ENCODE measurements at places on chromosomes 11 and 22.

GRCh38 chr11:20204681-20205080 lies 44.4 kb upstream of the DBX1 start:
- DNase-seq = no peak

DNA sequence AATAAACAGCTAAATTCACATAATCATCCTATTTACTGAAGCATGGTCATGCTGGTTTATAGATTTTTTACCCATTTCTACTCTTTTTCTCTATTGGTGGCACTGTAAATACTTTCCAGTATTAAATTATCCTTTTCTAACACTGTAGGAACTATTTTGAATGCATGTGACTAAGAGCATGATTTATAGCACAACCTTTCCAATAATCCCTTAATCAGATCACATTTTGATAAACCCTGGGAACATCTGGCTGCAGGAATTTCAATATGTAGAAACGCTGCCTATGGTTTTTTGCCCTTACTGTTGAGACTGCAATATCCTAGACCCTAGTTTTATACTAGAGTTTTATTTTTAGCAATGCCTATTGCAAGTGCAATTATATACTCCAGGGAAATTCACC lies 10.7 kb downstream of the RAG1 start:
- DNase-seq = no peak

- DNase-seq = no peak
Observed at GRCh38 chr11:130171534-130171933, 12.0 kb downstream of the ST14 start.

DNA sequence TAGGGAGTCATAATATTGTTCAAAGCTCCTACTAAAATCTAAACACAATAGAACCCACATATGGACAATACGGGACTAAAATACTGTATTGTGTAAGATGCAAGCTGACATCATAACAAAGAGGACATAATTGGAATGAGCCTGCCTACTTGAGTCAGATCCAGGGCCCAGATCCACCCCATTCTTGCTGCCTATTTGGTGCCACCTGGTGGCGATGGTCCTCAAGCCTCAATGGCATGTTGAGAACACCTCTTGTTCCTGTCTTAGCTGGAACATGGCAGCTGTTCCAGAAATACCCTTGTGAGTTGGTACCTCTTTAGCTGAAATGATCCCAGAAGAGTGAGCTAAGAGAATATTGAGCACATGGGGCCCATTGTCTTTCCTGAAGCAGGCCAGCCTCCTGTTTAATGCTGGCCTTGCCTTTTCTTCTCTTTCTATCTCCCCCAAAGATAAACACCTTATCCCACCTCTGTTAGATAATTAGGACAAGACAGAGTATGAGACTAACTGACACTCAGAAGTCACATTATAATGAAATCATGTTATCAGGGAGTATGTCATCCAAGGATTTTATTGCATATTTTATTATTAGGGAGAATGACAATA lies 680.9 kb upstream of the ANO5 start:
- peak; percentile 23 for DNase-seq

DNA sequence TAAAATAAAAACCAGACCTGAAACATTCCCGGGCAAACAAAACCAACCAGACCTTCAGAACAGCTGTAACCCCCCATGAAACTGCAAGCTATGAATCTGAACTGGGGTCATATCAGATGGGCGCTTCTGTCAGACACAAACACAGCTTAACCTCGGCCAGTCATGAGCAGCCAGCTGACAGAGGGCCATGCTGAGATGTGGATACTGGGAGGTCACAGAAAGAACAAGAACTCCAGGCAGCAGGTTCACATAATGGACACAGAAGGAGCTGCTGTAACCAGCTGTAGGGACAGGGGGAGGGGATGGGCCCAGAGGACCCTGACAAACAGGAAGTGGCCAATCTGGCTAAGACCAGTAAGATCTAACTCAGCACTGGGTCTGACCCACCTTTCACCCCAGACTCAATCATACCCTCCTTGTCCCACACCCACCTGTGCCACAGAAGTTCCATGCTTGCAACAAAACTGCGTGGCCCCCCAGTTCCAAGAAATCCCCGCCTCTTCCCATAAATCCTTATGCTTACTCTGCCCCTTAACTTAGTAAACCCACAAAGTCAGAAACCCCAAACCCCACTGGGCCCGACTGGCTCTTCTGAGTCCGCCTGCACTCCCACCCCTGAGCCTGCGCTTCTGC lies 4.0 kb downstream of the APOL4 start:
- DNase-seq = no peak

DNA sequence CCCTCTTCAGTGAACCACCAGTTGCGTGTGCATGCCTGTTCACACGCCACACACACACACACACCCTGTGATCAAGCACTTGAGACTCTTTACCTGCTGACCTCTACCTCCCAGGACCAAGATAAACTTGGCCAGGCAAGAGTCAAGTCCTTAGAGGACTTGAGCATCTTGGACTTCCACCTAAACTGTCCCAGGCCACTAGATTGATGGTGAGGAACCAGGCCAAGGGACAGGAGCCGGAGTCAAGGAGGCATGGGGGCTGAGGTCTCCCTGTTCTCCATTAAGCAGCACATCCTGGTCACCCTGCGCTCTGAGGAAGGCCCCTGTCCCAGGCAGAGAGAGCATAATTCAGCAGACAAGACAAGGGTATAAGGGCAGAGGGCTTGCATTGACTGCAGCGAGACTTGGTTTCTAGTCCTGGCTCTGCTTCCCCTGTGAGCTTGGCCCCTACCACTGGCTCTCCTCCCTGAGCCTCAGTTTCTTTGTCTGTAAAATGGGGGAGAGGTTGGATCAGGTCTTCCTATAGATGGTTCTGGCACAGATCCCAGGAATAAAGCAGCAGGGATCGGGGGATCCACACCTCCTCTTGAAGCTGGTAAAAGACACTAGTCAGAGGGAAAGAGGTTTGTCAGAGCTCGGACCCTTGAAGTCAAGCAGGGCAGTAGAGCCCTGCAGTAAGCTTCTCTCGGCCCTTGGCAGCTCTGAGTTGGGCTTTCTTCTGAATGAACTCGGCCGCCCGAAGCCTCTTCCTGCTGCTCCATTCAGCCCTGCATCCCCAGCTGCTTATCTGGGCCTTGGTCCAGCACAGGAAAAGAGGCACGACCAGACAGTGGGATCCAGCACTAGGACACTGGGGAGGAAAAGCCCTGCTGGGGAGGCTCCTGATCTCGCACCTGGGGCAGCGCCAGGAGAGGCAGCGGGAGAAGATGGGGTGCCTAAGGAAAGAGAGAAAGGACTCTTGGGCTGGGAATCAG lies 2.0 kb downstream of the CREB3L1 start:
- DNase-seq = peak; percentile 75

GRCh38 chr11:121241343-121242211 lies 51.0 kb upstream of the SC5D start:
- no peak for DNase-seq

- DNase-seq = no peak
Observed at GRCh38 chr22:19404676-19405075, 26.9 kb downstream of the HIRA start.

DNA sequence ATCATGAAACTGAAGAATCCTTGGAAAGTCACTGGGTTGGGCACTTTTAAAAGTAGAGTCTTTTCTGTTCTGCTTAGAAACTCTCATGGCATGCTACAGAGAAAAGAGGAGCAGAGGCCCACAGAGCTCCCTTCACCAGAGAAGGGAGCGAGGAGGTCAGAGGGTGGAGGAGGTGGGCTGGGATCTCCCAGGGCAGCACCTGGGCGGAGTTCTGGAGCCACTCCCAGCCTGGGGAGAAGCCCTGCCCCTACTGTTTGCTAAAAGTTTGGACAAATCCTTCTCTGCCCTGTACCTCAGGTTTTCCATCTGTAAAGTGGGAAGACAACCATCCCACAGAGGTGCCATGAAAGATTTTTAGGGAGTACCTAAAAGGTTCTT lies 299.1 kb downstream of the KIRREL3 start:
- no peak for DNase-seq

DNA sequence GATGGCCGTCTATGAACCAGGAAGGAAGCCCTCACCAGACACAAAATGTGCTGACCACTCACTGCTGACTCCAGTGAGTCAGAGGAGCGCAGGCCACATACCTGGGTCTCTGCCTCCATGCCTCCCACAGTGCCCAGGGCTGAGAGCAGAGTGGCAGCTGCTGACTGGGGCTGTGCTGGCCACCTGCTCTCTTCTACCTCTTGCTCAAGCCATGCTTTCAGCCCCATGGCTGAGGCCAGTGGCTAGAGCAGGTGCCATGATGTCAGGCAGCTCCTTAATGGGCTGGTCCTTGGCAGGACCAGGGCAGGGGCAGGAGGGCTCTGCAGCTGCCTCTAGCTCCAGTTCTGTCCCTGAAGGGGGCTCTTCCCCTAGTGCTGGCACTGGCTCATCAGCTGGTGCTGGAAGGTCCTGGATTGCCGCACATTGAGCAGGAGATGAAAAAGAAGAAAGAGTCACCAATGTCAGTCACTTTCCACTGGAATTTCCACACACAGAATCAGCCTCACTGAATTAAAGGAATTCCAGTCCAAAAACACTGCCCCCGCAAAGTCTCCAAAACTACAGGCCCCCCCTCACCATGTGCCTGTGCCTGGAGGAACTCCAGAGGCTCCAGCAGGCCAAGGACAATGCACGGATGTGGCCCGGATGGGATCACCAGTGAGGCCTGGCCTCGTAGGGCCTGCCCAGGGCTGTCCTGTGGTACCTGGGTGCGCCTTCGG lies 86.4 kb downstream of the GGTLC2 start:
- DNase-seq = no peak

DNA sequence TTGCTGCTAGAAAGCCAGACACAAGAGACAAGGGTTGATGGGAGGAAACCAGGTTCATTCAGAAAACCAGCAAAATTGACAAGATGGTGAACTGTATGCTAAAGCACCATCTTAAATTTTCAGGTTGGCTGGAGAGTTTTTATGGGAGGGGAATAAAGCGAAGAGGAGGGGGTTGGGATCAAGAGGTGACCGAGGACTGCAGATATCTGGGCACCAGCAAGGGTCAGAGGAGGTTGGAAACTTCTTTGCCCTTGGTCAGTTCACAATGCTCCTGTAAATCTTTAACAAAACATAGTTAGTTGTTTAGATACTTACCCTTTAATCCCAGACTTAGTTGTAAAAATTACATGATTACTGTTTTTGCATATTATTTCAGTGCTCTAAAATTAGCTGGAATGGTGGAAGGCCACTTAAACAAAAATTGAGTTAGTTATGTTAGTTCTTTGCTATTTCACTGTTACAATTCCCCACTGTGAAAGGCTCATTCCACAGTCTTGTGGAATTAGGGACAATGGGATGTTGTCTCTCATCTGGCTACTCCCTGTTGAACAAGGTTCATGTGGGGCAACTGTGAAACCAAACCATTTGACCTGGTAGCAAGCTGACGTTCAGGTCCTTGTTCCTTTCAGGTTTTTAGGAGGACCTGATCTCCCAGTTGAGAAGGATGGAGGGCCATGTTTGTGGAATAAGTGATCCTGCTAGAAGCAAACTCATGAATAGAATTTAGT lies 30.6 kb upstream of the QSER1 start:
- DNase-seq = no peak

DNA sequence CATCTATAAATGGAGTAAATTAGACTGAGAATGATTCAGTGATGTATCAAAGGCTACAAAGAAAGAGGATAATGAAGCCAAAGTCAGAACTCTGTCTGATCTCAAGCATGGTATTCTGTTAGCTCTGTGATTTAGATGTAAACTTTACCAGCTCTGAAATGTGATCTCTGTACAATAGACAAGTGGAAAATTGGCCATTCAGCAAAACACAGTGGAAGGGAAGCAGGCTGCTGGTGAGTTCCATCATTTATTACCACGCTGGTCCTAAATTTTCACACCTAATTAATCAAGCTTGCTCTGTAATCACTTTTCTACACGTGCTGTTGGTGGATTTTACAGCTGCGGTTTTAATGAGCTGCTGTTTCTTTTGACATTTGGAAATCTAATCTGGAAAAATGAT lies 145.1 kb upstream of the OPCML start:
- no peak for DNase-seq

- DNase-seq = peak; percentile 81
Observed at GRCh38 chr11:64358907-64359711, at the start of gene RPS6KA4. RPS6KA4 (plus strand) TSS chr11:64359162; CDS start chr11:64359236, 74 bp downstream.

GRCh38 chr11:78764946-78765345 lies 190.3 kb upstream of the NARS2 start:
- DNase-seq = no peak

DNA sequence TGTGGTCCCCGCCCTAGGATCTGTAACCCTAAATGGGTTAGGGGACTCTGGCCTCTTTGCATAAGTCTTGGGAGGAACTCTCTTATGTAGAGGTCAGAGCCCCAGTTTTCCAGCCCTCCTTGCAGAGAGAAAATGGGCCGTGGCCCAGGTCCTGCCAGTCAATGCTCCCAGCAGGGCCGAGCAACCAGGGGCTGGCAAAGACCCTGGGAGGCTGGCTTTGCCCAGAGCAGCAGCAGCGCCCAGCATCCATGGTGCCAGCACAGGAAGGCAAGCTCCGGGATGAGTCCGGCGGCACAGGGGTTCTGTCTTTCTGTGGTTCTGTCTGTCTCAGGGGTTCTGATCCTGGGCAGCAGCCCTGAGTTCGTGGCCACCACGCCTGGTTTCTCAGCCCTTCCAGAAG lies 684.8 kb downstream of the BRD1 start:
- no peak for DNase-seq

DNA sequence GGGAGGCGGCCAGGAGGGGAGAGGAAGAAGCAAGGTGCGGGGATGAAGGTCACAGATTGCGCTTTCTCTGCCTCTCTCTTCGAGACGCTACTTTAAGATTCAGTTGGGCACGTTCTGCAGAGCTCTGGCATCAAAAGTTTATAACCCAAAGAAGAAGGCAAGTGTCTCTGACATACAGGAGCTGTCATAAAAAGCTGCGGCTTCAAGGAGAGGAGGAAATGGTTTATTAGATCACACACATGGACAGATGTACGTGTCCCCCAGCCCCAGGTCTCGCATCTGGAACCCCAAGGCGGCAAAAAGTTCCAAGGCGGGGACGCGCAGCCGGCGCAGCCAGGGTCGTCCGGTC lies 589.0 kb downstream of the OPCML start:
- DNase-seq = peak; percentile 33

DNA sequence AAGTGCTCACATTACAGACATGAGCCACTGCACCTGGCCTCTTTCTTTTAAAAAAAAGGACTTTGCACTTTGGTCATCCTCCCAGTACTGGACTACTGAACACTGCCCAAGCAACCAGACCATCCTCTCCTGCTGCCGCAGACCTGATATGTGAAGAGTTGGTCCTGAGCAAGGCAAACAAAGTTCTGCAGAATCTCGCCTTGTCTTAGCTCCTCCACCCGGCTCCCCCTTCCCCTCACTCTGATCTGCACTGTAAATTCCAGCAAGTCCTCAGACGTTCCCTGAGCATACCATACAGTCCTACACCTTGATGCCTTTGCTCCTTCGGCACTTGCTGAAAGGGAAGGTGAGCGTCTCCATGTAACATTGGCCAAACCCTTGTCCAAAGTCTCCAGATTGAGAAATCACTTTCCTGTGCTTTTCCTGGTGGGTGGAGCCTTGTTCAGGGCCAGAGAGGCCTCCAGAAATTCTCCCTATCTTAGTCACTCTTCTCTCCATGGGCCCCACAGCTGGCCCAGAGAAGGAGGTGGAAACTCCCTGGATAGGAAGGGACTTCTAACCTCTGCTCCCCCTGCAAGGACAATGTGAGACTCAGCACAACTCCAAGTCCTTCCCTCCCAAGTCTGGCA lies 47.0 kb upstream of the TIMP3 start:
- DNase-seq = peak; percentile 77

All from ELR (cell line).